ENCODE measurements at places on chromosomes 1 and 21.

GRCh38 chr1:111644506-111644905 lies 24.9 kb downstream of the RAP1A start:
- no peak for DNase-seq

- no peak for DNase-seq
Observed at GRCh38 chr1:243902100-243902499, 52.1 kb upstream of the AKT3 start.

DNA sequence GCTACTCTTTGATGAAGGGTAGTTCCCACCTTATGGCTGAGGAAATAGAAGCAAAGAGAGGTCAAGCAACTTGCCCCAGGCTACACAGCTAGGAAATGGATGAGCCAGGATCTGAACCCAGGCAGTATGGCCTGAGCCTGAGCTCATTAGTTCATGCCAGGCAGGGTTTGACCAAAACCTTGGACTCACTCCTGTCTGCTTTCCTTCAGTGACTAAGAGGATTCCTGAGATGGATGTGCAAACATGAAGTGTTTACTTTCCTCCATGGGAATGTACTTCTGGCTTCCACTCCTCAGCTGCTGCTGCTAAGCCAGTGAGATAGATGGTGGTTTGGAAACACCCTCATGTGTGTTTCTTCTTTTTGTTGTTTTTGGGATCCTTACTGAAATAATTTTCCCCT lies 35.1 kb upstream of the ERRFI1 start:
- no peak for DNase-seq

DNA sequence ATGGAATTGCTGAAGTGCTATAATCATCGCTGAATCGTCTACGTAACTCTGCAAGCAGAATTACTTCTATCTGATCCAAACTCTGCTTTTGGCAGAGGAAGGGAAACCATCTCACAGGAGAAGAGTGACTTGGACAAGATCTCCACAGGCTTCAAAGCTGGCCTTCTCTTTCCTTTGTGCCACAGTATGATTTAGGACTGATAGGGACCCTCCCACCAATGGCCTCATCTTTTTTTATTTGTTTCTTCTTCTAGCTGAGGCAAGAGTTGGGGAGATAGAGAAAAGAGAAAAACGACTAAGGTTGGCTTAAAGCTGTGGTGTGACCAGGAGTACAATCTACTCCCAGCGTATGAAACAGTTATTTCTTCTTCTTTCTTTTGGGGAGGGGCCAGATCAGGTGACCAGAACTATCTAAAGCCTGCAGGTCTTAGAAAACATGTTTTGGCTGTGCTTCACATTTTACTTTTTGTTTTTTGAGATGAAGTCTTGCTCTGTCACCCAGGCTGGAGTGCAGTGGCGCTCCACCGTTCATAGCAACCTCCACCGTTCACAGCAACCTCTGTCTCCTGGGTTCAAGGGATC lies 35.0 kb downstream of the ZNF496 start:
- DNase-seq: no peak

DNA sequence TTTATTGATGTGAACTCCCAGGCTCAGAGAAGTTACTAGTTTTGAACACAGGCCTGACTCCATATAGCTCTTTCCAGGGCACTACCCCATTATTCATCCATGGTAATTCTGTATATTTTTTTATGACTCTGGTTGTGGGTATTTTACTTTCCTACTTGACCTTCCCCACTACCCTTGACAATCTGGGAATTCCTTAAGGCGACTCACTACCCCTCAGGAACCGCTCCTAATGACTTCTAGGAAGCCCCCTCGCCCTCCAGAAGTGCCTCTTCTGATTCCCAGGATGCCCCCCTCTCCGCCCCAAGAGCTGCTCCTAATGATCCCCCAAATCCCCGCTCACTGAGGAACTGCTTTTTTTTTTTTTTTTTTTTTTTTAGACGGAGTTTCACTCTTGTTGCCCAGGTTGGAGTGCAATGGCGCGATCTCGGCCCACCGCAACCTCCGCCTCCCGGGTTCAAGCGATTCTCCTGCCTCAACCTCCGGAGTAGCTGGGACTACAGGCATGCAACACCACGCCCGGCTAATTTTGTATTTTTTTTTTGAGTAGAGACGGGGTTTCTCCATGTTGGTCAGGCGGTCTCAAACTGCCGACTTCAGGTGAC lies 972 bp upstream of the KDM4A start:
- DNase-seq: no peak

DNA sequence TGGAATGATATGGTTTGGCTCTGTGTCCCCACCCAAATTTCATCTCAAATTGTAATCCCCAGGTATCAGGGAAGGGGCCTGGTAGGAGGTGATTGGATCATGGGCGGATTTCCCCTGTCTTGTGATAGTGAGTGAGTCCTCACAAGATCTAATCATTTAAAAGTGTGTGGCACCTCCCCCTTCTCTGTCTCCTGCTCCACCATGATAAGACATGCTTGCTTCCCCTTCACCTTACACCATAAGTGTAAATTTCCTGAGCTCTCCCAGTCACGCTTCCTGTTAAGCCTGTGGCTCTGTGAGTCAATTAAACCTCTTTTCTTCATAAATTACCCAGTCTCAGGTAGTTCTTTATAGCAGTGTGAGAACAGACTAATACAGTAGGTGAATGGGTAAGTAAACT lies 109.3 kb downstream of the DMRTB1 start:
- no peak for DNase-seq

- DNase-seq: no peak
Observed at GRCh38 chr1:201515895-201516294, 9.0 kb upstream of the CSRP1 start.

- no peak for DNase-seq
Observed at GRCh38 chr1:206725109-206725963, 40.6 kb downstream of the MAPKAPK2 start.

DNA sequence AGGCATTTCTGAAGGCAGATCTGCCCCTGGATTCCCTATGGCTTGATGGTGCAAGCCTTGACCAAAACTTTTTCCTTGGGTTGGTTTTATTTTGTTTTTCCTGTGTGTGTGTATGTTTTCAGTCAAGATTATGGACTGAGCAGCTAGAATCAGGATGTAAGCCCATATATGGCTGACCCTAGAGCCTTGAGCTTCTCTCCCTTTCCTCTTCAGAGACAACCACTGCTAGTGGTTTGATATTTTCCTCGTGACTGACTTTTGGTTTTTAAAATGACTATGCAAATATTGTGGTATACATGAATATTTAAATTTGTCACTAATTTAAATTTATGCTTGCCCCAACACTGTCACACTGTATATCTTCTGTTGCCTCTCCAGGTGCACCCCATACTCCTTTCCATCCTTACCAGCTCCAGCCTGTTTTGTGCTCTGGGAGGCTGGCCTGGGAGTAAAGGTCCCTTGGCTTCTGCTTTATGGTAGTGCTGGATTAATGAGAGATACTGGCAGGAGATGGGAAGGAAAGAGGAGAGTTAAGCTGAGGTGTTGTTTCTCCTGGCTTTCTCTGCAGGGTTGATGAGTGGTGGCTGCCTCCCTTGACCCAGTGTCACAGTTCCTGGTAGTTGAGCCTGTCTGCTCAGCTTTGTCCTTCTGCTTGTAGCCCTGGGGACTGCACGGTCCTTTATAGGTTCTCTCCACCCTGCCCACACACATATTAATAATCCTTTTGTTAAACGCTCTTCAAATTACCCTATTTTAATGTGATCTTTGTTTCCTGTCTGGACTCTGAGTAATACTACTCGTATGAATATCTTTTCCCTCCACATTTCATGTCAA lies 44.4 kb downstream of the RWDD3 start:
- DNase-seq: no peak

DNA sequence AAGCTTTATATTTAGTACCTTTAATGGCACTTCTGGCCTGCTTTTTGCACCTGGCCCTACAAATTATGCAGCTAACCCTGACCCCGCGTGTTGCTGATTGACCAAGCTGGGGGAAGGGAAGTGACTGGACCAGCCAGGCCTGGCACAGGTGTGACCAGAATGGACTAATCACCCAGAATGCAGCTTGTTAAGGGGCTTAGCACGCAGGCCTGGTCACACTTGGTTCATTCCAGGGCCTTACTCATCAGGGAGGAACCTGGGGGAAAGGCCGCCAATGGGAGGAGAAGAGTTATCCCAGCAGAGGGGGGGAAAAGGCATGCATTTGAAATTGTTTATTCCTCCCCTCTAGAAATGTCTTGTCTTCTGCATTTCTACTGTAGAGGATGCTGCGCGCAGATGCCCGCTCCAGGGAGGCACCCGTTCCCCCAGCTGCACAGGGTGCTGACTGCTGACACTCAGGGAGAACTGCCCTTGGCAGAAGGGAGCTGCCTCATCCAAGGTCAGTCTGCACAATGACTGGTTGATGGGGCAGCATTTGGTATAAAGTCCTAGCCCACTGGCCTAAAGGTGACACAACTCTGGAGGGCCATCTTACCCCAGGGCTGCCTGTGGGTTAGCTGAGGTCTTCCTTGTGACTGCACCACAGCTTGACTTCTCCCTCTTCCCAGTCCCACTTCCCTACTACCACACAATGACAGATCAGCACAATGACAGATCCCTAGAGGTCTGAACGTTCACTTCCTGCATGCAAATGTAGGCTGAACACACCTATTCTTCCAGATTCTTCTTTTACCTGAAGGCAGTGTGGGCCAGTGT lies 29.0 kb downstream of the DHCR24 start:
- DNase-seq: no peak

DNA sequence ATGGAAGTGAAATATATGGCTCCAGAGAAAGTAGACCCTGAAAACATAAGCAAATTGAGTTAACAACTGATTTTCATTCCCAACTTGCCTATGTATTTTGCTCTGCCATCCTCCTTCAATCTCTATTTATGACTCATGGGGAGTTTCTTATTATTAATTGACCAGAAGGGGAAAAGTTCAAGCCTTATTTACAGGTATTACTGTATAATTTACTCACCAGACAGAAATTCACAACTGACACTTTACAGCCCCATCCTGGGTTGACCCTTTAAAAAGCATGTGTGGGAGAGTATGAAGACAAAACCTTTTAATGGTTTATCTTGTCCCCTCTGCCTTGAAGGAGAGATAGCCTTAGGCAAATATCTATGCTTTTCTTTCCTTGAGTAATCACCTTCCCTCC lies 39.8 kb upstream of the C1orf53 start:
- DNase-seq: no peak

DNA sequence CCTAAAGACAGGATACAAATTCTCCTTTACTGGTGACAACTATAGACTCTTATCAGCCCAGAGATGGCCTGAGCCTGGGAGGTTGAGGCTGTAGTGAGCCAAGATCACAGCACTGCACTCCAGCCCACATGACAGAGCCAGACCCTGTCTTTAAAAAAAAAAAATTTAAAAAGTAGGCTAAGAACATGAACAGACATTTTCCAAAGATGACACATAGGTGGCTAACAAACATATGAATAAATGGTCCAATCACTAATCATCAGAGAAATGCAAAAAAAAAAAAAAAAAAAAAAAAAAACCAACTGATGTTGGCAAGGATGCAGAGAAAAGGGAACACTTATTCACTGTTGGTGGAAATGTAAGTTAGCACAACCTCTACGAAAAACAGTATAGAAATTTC lies 65.0 kb downstream of the TOR3A start:
- DNase-seq: no peak

- no peak for DNase-seq
Observed at GRCh38 chr1:247681288-247681897, 1.9 kb upstream of the OR13G1 start.

GRCh38 chr1:225830841-225831240 lies 20.9 kb downstream of the EPHX1 start:
- no peak for DNase-seq

- no peak for DNase-seq
Observed at GRCh38 chr1:65812065-65812464, 19.4 kb downstream of the PDE4B start.

GRCh38 chr21:28439251-28439650 lies 553.4 kb downstream of the LTN1 start:
- DNase-seq: no peak

GRCh38 chr1:29454616-29455380 lies 218.5 kb downstream of the PTPRU start:
- DNase-seq: no peak

DNA sequence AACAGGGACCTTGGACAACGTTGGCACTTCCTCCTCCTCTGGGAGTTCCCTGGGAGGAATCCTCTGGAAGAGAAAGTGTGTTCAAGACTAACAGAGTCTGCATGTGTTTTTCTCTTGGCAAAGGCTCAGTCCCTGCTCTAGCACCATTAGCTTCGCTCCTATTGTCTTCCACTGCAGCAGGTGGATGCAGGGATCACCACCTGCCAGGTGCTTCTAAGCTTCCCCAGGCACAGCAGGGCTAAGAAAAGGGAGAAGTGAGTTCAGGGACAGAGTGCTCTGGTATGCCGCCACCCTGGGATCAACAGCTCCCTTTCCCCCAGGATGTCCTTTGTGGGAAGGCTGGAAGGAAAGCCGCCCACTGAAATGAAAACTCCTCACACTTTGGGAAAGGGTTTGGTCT lies 43.9 kb upstream of the IL20 start:
- no peak for DNase-seq

- no peak for DNase-seq
Observed at GRCh38 chr1:177054542-177054941, 110.0 kb downstream of the ASTN1 start.

- DNase-seq: no peak
Observed at GRCh38 chr21:35099310-35099709, 50.2 kb upstream of the RUNX1 start.

- DNase-seq: no peak
Observed at GRCh38 chr1:236165238-236165981, 23.1 kb downstream of the GPR137B start.

GRCh38 chr1:197557302-197557701 lies 218.0 kb downstream of the DENND1B start:
- DNase-seq: no peak

All from stimulated activated CD4-positive, alpha-beta T cell treated with anti-CD3 and anti-CD28 coated beads, Interleukin-1b, Interleukin-23, amount 100 ng/mL, for 1 hour (primary cell).